NCI-H345 (cell line): ENCODE measurements at places on chromosomes 7 and 10.

DNA sequence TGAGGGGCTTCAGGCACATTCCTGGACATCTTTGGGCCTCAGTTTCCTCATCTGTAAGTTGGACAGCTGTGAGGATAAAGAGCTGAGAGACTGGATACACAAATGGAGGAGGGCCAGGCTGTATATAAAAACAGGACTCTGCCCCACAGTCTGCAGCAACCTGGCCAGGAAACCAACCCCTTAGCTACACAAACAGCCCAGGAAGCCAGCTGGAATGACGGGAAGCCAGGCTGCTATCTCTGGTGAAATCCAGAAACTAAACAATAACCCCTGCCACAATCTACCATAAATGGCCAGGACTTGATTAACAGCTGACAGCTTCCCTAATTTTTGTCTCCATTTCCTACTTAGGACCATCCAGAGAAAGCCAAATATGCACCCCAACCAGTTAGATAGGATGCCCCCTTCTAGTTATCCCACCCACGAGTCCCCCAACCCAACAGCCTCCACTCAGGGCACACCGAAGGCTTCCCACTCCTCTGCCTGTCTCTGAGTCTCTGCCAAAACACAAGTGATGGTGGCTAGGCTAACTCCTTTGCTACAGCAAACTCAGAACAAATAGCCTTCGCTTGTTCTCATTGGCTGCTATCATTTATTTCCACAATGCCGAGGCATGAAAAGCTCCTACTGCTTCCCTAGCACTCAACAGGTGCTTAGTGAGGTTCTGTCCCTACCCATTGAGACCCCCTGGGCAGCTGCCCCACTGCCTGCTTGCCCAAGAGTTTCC is 110.0 kb upstream of the TCF7L2 start:
- DNase-seq, result no peak

- no peak for DNase-seq
Observed at GRCh38 chr10:71390461-71390835, 6.3 kb upstream of the CDH23 start.

- DNase-seq, result no peak
Observed at GRCh38 chr10:90417476-90418210, 440.2 kb downstream of the HTR7 start.

GRCh38 chr7:5700391-5700985 is 81.0 kb downstream of the RNF216 start:
- no peak for DNase-seq
